ENCODE measurements at places on chromosomes 1 and 21. TPM values are rescaled to one million over a fixed set of nuclear protein-coding genes. Genes with fewer than 3 reads are reported as not detected.

- no peaks in the 10 kb centered on the region for H3K36me3 ChIP-seq
- H3K27ac ChIP-seq = no peak overlapping the region
- no peaks in the 10 kb centered on the region for H3K27me3 ChIP-seq
These were observed 268.3 kb upstream of the PROX1 start for GRCh38 chr1:213719462-213719861.

DNA sequence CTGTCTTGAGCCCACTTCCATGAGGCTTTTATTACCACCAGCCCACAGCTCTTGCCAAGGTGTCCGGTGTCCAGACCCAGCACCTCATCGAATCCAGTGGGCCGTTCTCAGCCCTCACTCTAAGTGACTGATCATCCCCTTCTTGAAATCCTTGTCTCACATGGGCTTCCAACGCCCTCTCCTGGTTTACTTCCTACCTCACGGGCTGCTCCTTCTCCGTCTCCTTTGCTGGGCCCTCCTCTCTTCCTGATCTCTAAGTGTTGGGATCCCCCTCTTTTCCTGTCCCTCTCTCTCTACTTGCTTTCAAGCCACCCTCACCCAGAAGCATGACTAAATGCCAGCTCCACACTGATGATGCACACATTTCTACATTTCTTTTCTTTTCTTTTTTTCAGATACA lies 9.0 kb upstream of the RHBG start:
- no peaks in the 10 kb centered on the region for H3K36me3 ChIP-seq
- peaks cover 51% of the 10 kb centered on the region for H3K27me3 ChIP-seq

GRCh38 chr1:156640842-156641706 lies 843 bp upstream of the BCAN start:
- no peak for DNase-seq
- no peak overlapping the region for H3K27ac ChIP-seq
- H3K4me1 ChIP-seq = no peaks in the 10 kb centered on the region
- H3K27me3 ChIP-seq = peaks cover 91% of the 10 kb centered on the region
- H3K36me3 ChIP-seq = no peaks in the 10 kb centered on the region

DNA sequence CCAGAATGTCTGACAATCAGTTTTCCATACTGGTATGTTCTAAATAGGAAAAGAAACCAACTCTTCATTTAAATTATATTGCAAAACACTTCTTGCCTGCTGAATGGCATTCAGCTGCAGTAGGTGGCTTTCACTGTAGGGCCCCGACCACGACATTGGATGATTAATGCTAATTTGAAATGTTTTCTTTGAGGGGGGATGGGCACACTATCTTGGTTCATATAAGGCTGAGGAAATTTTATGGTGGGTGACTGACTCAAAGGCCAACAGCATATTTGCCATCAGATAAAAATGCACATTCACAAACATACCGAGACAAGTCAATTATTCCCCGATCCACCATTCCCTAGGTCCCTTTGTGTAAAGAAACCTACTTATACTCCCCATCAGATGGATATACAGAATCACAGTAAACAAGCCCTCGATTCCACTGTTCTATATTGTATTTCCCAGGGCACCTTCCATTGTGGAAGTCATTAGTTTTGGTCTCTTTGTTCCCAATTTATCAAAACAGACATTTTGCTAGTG lies 464.2 kb upstream of the DAB1 start:
- no peak for DNase-seq
- no peaks in the 10 kb centered on the region for H3K27me3 ChIP-seq

- no peak overlapping the region for H3K4me3 ChIP-seq
- H3K27me3 ChIP-seq = peaks cover 2% of the 10 kb centered on the region
- H3K27ac ChIP-seq = no peak overlapping the region
- no peak for DNase-seq
- peaks cover 8% of the 10 kb centered on the region for H3K4me1 ChIP-seq
- H3K36me3 ChIP-seq = no peaks in the 10 kb centered on the region
These were observed 6.8 kb downstream of the SEMA4A start for GRCh38 chr1:156160000-156160742.

- no peak overlapping the region for H3K4me3 ChIP-seq
- H3K4me1 ChIP-seq = no peaks in the 10 kb centered on the region
- peaks cover 24% of the 10 kb centered on the region for H3K36me3 ChIP-seq
- no peak overlapping the region for H3K27ac ChIP-seq
- no peaks in the 10 kb centered on the region for H3K27me3 ChIP-seq
- no peak for DNase-seq
These were observed 12.4 kb downstream of the OXCT2 start for GRCh38 chr1:39758556-39759435.

DNA sequence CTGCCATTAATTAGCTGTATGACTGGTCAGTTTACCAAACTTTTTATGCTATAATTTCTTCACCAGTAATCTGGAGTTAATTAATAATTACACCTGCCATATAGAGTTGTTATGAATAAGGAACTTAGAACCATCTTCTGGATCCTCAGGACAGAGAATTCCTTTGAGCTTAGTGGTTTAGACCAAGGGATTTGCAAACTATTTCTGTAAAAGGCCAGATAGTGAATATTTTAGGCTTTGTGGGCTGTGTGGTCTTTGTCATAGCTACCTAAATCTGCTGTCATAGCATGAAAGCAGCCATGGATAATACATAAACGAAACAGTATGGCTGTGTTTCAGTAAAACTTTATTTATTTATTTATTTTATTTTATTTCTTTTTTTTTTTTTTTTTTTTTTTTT lies 9.0 kb downstream of the TIMM17A start:
- no peak overlapping the region for H3K27ac ChIP-seq
- H3K4me3 ChIP-seq = no peak overlapping the region
- peaks cover 47% of the 10 kb centered on the region for H3K36me3 ChIP-seq
- H3K4me1 ChIP-seq = no peaks in the 10 kb centered on the region

DNA sequence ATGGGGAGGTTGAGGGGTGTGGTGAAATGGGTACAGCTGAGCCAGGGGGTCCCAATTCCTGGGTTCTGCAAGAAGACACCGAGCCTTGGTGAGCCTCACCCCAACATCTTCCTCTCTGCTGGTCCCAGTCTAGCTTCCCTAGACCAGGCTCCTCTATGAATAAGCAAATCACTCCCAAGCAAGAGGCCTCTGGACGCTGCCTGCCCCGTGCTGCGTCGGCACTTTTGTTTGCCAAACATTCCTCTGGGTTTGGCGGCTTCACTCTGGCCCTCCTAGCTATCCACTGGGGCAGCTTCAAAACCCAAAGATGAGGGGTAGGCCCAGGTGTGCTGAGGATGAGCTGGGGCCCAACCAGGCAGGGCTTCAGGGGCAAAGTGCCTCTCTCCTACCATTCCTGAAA lies 137.1 kb upstream of the CD34 start:
- no peak overlapping the region for H3K4me3 ChIP-seq
- DNase-seq = no peak
- no peaks in the 10 kb centered on the region for H3K27me3 ChIP-seq
- H3K27ac ChIP-seq = peak overlapping the region; percentile 28

DNA sequence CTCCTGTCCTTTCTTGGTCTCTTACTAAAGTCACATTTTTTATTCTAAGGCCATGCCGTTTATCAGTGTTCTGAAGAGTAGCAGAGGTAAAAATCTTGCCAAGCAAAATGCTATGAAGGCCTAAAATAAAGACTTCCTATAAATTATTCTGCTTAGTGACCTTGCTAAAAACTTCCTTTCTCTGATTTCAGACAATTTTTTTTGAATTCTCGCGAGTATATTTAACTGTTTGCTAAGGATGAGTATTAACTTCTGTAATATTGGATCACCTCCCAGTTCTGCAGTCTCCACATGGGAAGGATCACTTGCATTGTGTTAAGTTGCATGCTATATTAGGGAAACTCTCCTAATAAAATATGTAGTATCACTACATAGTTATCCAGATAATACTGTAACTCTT lies 123.4 kb upstream of the SNX7 start:
- no peak overlapping the region for H3K27ac ChIP-seq
- no peaks in the 10 kb centered on the region for H3K4me1 ChIP-seq
- DNase-seq = no peak
- no peaks in the 10 kb centered on the region for H3K27me3 ChIP-seq
- no peak overlapping the region for H3K4me3 ChIP-seq
- H3K36me3 ChIP-seq = no peaks in the 10 kb centered on the region

- no peak overlapping the region for H3K4me3 ChIP-seq
- H3K27me3 ChIP-seq = no peaks in the 10 kb centered on the region
- no peaks in the 10 kb centered on the region for H3K4me1 ChIP-seq
- H3K27ac ChIP-seq = no peak overlapping the region
- H3K36me3 ChIP-seq = no peaks in the 10 kb centered on the region
These were observed 98.6 kb downstream of the OLFM3 start for GRCh38 chr1:101898137-101898536.

GRCh38 chr1:94714152-94714551 lies 106.0 kb upstream of the SLC44A3 start:
- no peaks in the 10 kb centered on the region for H3K27me3 ChIP-seq
- H3K4me1 ChIP-seq = peaks cover 21% of the 10 kb centered on the region
- no peaks in the 10 kb centered on the region for H3K36me3 ChIP-seq
- H3K27ac ChIP-seq = peak overlapping the region; percentile 78
- H3K4me3 ChIP-seq = no peak overlapping the region

DNA sequence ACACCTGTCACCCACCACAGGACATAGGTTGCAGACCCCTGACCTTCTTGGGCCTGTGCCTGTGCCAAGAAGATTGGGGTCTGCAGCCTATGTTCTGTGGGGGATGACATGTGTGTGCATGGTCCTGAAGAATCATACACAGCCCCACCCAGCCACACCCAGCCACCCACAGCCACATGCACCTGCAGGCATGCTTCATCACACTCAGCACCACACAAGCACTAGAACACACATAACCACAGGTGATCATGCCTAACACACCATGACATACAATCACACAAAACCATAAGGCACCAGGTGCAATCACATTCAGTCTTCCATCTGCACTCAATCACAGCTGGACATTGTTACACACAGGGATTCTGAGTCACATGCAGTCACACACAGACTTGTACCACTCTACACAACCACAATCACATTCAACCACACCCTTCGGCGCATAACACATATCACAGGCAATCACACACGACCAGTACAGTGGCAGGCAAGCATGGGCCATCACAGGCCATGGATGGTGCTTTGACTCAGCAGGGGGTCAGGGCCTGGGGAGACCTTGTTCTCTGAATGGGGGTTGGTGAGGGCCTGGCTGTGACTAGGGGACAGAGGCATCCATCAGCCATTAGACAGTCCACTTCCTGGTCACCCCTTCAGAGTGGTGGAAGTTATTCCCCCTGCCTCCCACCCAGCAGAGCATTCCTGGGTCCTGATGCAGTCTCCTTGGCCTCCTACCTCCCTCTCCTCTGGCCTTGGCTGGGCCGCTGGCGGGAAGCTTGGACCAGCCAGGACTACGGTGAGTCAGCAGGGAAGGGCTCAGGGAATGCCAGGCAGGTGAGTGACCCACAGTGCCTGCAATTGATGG lies 44.3 kb upstream of the EPS8L3 start:
- no peaks in the 10 kb centered on the region for H3K27me3 ChIP-seq
- DNase-seq = peak; percentile 59
- peak overlapping the region; percentile 1 for H3K27ac ChIP-seq
- H3K36me3 ChIP-seq = no peaks in the 10 kb centered on the region
- H3K4me1 ChIP-seq = peaks cover 11% of the 10 kb centered on the region

DNA sequence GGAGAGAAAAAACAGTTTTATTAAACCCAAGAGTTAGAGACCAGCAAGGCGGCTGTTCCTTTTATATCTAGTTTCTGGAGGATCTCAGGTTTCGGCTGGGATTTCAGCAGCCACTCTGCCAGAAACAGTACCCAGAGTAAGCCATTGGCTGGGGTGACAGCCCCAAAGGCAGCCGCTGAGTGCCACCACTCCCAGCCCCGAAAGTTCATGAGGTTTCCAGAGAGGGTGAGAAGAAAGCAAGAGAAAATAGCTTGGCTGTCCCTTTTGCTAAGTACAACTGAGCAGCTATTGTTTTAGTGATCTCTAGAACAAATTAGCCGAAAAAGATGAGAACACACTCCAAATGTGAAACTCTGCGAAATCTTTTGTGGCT lies 1.2 kb downstream of the SH3BGR start:
- H3K4me3 ChIP-seq = no peak overlapping the region
- H3K36me3 ChIP-seq = no peaks in the 10 kb centered on the region
- peaks cover 2% of the 10 kb centered on the region for H3K27me3 ChIP-seq
- DNase-seq = no peak
- no peaks in the 10 kb centered on the region for H3K4me1 ChIP-seq

GRCh38 chr1:214473387-214473786 lies 78.0 kb downstream of the PTPN14 start:
- H3K4me1 ChIP-seq = peaks cover 21% of the 10 kb centered on the region
- H3K27me3 ChIP-seq = no peaks in the 10 kb centered on the region
- no peaks in the 10 kb centered on the region for H3K36me3 ChIP-seq
- H3K4me3 ChIP-seq = no peak overlapping the region
- DNase-seq = peak; percentile 76

DNA sequence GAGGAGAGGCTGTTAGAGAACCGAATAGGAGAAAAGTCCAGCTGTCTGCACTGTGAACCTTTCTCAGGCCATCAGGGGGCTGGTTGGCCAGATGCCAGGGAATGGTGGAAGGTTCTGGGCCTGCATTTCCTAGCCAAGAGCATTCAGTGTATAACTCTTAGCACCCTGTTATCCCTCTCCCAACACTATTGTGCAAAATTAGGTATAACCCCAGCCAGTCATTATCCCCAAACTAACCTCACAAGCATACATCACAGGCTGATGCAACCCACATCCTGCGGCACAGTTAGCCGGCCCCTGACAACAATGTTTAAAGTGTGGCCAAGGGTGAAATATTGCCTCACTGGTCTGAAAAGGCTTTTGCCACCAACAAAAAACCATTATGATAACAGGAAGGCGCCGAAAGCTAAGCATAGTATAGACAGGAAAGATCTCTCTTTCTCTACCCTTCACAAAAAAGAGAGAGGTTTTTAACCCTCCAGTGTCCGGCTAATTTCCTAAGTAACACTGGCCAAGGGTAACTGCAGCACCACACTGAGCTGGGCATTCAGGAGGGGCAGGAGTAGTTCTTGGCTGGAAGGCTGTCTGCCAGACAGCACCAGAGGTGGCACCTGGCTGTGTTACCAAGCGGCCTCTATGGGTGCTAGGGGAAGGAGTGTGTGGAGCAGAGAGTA lies 77.3 kb upstream of the BCAR3 start:
- H3K4me1 ChIP-seq = peaks cover 18% of the 10 kb centered on the region
- peak overlapping the region; percentile 39 for H3K27ac ChIP-seq
- no peaks in the 10 kb centered on the region for H3K36me3 ChIP-seq
- no peak overlapping the region for H3K4me3 ChIP-seq
- H3K27me3 ChIP-seq = no peaks in the 10 kb centered on the region
- peak; percentile 89 for DNase-seq

OR2G2 gene
- total RNA-seq = not detected

SYT11 gene
- 37.8 TPM for total RNA-seq

USH2A gene
- total RNA-seq = under 0.01 TPM

CD5L gene
- not detected for total RNA-seq

LCE1E gene
- not detected for total RNA-seq

KCNQ4 gene
- not detected for total RNA-seq

TESK2 gene
- 0.90 TPM for total RNA-seq

Measured in IMR-90 (cell line).